Astrocyte of the spinal cord (primary cell): ENCODE measurements at places on chromosomes 11 and 22.

- DNase-seq = no peak
Observed at GRCh38 chr11:86954269-86955110, 705 bp downstream of the FZD4 start.

GRCh38 chr22:35596821-35597220 is 20.3 kb downstream of the MB start:
- DNase-seq = no peak

DNA sequence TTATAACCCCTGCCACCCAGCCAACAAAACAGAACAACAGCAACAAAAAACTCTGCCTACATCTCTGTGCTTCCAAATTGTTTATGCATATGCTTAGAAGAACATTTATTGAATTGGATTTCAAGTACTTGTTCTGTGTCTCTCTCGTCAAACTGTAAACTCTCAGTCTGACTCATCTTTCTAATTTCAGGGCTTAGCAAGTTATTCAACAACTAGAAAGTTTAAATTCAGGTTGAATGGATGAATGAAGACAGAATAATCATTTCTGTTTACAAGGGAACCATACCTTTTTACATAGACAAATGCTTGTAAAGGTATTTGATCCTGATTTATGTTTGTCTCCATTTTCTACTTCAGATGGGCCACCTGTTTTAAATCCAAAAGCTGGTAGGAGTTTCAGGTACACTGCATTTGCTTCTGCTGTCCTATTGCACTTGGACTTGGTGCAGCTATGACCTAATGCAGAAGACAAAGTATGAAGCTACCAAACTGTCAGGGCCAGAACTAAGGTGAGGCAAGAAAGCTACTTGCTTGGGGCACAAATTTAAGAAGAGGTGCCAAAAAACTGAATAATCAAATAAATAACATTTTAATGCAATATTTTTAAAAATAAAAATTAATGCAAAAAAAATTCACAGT is 1.6 kb upstream of the FBXO3 start:
- DNase-seq = no peak

- no peak for DNase-seq
Observed at GRCh38 chr22:22745225-22746060, 101.0 kb downstream of the GGTLC2 start.

GRCh38 chr22:26082866-26083265 is 86.4 kb upstream of the SEZ6L start:
- DNase-seq = no peak

DNA sequence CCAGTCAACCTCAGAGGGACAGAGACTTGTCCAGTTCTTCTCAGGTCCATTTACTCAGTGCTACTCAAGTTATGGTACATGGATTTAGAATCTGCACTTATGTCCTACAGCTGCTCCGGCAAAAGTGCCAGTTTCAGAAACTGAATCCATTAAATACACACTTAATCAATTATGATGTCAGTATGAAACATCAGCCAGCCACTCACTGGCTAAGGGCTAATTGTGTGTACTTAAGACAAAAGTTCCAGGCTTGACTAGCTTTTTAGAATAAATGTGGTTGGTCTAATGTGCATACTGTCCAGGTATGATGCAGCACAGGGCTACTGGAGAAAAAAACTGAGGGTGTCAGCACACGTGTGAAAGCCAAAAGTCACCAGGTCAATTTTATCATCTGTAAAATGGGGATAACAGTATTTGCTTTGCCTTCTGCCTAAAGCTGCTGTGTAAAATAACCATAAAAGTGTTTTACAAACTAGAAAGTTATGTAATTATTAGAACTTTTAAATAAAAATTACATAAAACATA is 55.4 kb upstream of the CYP2D6 start:
- no peak for DNase-seq

DNA sequence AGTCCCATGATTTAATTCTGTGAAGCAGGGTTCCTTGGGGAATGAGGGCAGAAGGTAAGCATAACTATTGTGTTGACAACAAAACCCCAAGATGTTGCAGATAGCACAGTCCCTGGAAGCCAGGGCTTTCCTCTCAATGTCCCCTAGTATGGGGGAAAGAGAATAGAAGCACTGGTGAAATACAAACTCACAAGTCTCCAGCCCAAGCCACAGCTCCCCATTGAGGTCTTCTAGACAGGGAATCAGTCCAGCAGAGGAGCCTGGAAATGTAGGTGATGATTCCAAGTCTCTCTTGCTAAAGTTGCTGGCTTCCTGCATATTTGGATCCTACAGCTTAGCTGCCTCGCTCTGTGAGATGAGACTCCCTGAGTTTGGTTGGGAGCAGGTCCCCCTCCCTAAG is 31.7 kb upstream of the DRD2 start:
- DNase-seq = no peak

DNA sequence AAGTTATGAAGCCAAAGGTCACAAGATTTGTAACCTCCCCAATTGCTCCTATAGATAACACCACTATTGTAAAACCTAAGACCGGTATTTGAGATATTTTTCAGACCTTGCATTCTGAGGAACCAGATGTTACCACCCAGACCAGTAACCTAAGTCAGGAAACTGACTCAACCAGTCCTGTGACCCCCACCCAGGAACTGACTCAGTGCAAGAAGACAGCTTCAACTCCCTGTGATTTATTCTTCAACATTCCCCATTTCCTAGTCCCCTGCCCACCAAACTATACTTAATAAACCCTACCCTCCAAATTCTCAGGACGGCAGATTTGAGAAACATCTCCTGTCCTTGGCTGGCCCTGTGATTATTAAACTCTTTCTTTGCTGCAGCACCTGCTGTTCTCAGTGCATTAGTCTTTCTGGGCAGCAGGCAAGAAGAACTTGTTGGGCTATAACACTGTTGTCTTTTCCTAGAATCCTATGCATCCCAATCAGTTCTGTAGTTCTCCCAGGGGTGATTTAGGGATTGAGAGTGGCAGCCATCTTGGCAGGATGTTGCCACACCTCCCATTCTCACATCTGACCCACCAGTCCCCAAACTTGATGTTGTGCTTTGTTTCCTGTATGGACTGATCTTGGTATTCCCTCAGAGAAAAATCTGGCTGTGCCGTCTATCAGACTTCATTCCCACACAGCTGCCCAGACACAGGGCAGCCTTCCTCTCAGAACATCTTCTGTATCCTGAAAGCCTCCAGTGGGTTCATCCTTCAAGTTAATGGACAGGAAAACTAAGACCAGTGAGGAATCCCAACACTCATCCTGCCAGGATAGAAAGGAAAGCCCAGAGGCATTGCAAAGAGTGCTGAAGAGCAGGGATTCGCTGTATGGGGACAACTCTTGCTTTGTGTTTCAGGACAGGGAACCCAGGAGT is 104.0 kb downstream of the PDE2A start:
- DNase-seq = peak; percentile 63
